ENCODE measurements at places on chromosomes 11 and 22.
A peak's percentile ranks its signal among the peaks of the same experiment; 100 is the strongest.

- DNase-seq = no peak
Observed at GRCh38 chr11:107683807-107684206, 28.0 kb downstream of the SLN start.

- DNase-seq = peak; percentile 50
Observed at GRCh38 chr11:8056810-8057463, 24.1 kb upstream of the TUB start.

GRCh38 chr11:59552844-59553243, 41.5 kb downstream of the OR4D9 start:
- no peak for DNase-seq

DNA sequence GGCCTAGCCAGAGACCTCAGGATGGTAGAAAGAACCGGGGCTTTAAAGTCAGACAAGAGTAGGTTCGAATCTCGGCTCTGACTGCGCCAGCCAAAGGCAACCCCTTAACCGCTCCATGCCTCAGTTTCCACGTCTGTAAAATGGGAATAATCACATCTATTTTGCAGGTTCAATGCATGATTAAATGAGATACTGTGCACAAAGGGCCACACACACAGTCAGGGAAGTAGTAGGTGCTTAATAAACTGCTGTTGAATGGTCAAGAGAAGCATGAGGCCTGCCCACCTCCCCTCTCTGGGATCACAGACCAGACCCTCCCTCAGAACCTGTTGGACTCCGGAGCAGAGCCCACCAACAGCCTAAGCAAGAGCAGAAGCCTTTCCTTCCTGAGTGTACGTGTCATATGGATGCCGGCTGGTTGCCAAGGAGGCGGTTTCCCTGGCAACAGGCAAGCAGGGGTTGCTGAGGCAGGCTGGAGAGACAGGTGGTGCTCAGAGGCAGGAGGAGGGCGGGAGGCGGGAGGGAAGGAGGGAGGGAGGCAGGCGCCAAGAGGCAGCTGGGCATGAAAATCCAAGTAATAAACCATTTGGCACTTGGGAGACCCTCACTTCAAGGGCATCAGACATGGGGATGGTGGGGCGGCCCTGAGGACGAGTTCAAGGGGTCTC, 43.9 kb downstream of the NFAM1 start:
- DNase-seq = peak; percentile 30

DNA sequence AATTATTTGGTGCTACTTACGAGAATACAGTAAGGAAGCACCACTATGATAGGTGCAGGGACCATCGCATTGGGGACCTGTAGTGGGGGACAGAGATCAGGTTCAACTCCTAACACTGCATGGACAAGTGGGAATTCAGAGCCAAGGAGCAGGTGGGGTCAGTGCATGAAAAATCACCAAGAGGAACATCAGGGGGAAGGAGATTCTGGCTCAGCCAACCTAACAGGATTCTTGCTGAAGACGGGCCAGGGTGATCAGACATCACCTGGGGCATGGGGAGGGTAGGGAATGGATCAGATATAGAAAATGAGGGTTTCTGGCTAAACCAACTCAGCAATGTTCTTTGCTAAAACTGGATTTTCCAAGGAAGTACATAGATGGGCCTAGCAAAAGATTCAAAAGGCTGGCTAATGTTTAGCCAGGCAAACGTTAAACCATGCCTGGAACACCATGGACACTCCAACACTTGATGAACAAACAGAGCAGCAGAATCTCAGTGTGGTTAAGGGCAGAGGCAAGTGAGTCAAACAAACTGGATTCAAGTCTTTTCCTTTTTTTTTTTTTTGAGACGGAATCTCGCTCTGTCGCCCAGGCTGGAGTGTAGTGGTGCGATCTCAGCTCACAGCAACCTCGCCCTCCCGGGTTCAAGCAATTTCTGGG, 70.0 kb downstream of the MICAL3 start:
- no peak for DNase-seq

GRCh38 chr22:47750086-47750485, 987.6 kb downstream of the TBC1D22A start:
- no peak for DNase-seq

DNA sequence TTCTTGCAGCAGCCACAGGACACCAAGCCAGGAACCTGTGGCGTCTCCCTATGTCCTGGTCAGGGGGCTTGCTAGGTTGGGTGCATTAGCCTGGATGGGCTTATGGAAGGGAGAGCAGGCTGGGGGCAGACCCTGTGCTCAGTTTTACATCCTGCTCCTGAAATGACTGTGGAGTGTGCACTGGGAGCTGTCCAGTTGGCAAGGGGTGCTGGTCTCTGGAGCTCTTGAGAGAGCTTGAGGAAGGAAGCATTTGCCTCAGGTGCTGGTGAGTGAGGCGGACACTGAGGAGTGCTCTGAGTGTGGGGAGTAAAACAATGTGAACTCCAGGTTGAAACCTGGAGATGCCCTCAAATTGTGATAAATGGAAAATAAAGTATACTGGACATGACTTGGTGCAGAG, 3.4 kb downstream of the SCGB1D4 start:
- peak; percentile 5 for DNase-seq

DNA sequence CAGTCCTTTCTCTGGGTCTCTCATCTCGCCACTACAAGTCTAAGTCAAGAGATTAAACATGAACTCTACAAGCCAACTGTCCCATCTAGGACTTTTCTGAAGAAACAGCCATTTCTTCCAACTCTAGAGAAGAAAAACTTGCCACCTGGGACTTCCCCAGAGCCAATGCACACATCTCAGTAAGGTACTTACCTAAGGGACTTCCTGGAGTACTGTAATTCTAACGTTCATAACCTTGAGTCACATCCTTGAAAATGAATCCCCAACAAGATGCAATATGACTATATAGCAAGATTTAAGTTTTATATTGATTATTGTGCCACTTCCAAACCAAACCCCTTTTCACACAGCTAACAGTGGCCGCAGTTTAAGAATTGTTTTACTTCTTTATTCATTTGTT, 11.9 kb upstream of the ISX start:
- DNase-seq = no peak

DNA sequence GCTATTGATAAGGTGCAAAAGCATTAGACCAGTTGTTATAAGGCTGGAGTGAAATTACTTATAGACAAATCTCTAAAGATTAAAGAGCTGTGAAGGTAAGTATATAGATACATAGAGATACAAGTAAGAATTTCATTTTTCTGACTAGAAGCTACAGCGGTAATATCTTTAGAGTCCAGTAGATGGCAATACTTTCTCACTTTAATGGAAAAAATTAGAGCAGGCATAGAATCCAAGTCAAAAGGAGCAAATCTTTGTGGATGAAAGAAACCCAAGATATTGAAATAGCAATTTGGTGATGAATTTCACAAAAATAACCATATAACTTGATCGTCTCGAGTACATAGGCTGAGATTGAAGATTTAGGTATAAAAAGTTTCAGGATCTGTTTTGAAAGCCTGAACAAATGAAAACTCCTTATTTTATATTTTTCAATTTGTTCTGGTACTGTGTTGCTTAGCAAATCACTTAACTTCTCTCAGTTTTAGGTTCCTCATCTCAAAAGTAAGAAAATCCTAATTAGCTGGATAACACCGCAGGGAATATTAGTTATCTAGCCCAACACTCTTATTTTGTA, 81.9 kb downstream of the UVRAG start:
- no peak for DNase-seq

DNA sequence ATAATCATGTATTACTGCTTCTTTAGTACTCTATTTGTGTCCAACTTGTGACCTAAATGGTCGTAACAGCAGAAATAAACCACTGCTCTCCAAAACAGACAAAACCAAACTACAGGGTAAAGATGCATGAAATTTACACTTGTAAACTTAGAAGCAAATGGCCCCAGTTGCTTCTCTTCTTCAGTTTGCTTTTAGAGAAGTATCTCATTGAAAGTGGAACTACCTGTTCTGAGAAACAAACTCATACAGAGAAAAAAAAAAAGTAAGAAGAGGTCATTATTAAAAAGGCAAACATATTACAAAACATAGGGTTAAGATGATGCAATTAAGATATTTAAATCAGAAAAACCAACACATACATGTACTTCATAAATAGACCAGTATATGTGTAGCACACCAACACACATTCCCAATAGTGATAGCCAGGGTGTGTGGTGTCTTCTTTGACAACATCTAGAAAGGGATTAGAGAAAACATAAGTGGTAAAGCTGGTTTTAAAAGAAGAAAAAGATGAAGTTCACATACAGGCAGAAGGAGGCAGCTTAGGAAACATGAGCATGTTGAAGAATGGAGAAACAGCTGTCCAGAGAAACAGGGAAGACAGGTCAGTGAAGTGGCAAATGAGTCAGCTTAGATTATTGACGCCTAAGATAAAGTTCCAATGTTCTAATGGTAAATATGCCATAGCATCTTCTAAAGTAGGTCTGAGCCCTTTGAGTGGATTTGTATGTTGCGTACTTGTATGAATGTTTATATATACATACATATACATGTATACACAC, 844.7 kb upstream of the CCDC90B start:
- no peak for DNase-seq

GRCh38 chr11:126175393-126175792, 36.1 kb downstream of the RPUSD4 start:
- no peak for DNase-seq

DNA sequence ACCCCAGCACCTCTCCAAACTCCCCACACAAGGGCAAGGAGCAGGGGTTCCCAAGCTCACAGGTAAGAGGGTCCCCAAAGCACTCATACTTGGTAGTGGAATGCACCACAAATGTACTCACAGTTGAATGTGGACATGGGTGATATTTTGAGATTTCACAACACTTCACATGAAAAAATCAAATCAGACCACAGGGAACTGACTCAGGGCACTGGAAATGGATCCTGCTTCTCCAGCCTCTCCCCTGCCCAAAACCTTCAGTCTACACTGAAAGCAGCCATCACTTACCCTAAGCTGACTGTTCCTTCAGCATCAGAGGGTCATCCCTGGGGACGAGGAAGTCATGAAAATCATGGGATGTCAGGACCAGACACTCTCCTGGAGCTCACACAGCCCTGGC, 40.2 kb downstream of the SCGB1A1 start:
- no peak for DNase-seq

DNA sequence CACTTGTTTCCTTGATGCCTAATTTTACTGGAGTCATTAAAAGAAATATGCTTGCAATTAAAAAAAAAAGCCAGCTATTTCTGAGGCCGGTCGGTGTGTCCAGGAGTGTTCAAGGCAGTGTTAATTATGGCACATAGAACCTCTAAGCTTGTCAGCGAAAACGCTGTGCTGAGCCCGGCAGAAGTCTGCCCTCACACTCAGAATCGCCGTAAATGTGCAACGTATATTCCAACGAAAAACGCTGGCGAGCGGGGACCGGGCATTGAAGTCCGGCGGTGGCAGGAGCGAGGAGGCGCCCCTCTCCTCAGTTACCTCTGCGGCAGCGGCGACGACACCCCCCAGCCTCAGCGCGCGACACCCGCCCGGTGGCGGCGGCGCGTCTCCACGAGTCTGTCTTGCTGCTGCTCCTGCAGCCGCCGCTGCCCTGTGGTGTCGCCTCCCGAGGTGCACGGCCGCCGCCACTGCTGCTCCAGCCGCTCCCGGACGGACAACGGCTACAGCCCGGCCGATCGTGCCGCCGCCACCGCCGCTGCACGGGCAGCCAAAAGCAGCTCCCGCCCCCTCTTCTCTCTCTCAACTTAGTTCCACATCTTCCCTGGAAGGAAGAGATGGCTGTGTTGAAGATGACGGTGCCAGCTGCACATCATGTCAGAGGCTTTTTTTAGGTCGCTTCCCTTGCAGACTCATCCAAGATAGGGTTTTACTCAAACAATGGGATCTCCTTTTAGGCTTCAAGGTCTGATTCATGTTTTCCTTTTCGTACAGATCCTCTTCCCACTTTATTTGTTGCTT, 56.0 kb downstream of the JAM3 start:
- peak; percentile 48 for DNase-seq

DNA sequence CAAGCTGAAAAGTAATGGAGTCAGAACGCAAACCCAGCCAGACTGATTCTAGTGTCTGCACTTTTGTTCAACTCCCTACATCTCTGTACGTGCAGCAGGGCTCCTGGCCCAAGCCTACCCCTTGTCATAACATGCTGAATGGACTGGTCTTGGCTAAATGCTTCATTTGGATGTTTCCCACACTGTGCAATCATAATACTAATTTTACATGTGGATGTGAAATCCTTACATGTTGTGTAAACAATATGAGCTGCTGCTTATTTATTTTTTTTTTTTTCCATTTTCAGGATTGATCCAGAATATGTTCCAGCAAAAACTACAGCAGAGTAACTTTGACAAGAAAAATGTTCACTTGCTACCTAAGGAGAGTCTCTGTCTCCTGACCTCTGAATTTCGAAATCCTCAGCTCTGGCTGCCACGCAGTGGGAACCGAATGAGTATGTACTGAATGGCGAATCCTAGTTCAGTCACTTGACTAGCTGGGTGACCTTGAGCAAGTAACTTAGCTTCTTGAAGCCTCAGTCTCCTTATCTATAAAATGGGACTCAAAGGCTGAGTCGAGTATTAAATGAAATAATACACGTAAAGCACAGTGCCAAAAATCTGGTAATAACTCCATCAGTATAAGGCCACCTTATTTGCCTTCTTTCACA, 133.4 kb downstream of the EHF start:
- DNase-seq = peak; percentile 49

GRCh38 chr11:1928470-1928890, 9.0 kb downstream of the TNNT3 start:
- no peak for DNase-seq

- no peak for DNase-seq
Observed at GRCh38 chr11:12556155-12556554, 118.1 kb upstream of the TEAD1 start.

- peak; percentile 8 for DNase-seq
Observed at GRCh38 chr11:101126551-101127196, 2.9 kb downstream of the PGR start.

DNA sequence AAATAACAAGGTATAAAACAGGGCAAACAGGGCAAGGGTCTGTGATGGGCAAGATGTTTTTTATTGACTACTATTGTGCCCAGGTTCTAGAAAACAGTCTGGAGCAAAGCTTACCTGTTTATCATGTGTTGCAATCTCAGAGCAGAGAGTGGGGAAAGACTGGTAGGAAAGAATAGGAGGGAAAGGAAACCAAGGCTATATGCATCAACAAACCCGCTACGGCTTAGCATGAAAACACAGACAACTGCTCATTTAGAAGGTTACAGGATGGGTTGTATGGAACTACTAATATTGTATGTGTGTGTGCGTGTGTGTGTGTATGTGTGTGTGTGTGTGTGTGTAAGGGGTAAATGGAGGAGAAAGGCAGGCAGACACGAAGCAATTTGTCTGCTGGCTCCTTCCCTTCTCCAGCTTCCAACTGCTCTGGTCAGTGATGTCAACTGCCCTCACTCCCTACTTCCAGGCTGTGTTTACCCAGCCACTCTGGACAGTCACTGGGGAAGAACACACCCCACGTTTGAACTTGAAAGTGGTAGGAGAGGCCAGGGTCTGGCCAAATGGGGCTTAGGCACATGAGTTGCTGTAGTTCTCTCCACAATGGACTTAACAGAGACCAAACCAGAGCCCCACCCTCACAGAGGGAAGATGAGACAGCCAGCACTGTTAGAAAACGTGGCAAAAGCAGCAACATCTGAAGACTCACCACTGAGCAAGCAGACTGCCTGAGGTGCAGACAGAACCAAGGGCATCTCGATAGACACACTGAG, 47.0 kb downstream of the GAB2 start:
- DNase-seq = no peak
